ENCODE measurements at places on chromosomes 3 and 15. TPM values are rescaled to one million over a fixed set of nuclear protein-coding genes. Genes with fewer than 3 reads are reported as not detected.

- no peak for DNase-seq
These were observed 625.8 kb downstream of the OTOL1 start for GRCh38 chr3:162122405-162122804.

DNA sequence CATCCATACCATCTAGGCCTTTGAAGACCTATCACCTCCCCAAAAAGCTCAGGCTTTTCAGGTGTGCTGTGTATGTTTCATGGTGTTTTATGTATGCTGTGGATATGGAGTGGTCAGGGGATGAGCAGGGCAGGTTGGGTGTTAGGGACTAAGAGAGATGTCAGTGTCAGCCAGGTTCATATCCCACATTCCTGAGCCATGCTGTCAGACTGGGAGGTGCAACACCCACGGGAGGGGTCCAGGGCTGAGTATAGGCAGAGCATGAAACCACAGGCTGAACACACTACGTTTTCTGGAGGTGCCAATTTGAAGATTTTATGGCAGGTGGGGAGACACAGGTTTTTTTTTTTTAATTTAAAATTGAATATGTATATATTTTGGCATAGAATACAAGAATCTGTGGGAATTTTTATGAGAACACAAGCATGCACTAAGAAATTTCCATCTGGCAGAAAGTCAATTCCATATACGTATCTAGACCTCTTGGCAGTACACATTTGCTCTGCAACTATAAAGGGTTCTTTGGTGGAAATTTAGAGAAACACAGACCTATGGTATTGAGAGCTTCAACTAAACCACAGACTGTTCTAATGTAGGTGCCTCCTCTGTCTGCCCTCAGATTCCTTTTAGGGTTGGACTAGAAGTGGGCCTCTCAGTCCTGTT is 101.9 kb upstream of the RNU6-1 start:
- no peak for DNase-seq

Gene CCR2
- not detected for total RNA-seq

Gene DNAJC19
- total RNA-seq = 27.9 TPM

Gene EIF5A2
- 13.3 TPM for total RNA-seq

DNA sequence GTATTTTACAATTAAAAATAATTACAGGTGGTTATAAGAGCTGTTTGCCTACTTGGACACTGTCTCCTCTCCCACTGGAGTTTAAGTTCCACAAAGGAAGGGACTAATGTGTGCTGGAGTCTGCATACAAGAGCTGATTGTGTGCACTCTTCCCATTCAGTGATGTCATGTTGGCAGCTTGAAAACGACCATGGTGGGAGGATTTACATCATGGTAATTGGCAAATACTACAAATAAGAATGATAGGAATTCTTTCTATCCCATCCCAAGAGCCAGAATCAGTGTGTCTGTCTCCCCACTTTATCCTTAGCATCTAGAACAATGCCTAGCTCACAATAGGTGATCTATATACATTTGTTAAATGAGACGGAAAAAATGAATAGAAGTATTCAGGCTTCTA is 14.1 kb downstream of the ITGA11 start:
- peak; percentile 66 for DNase-seq

DNA sequence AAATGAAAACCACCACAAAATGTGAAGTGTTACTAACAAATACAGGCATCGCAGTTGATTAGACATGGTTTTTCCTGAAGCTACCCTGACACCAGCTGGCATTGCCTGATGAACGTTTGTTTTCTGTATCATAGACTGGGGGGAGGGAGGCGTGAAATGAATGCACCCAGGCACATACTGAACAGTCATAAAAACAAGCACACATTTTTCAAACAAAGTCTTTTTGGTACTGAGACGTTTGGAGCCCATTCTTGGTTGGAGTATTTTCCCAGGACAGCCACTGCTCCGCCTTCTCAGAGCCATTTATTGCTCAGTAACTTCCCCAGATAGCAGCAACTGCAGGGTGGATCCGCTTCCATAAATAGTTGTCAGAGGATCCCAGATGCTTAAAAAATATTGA is 52.4 kb downstream of the KLF13 start:
- peak; percentile 90 for DNase-seq

Gene GRK7
- total RNA-seq = not detected

DNA sequence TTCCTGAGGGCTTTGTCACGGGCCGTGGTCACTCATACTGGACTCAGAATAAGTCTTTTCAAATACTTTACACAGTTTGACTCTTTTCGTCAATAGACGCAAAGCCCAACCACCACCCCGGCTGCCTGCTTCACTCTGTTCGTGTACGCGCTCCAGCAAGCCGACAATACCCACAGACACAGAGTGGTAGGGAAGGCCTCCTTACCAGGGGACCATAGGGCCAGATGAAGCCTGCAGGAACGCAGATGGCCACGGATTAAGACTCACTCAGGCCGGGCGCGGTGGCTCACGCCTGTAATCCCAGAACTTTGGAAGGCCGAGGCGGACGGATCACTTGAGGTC is 29.7 kb downstream of the EFCAB12 start:
- DNase-seq = peak; percentile 91

GRCh38 chr15:62241135-62241770 is 76.2 kb upstream of the C2CD4B start:
- no peak for DNase-seq

DNA sequence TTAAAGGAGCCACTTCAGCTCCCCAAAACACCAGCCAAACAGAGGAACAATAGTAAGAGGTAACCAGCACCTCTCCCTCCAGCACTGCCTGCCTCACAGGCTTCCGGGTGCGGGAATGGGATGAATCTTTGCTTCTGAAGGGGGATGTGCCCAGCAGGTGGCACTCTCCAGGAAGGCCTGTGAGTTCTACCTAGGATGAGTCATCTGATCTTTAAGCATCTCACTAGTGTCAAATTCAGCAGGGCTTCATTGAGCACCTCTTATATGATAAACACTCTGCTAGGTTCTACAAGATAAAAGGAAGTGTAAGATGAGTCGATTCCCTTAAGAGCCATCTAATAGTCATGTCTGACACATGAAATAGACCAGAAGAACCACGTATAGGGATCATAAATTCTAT is 237.4 kb upstream of the UMPS start:
- DNase-seq = no peak

Gene GOLGA8B
- total RNA-seq = 57.2 TPM

DNA sequence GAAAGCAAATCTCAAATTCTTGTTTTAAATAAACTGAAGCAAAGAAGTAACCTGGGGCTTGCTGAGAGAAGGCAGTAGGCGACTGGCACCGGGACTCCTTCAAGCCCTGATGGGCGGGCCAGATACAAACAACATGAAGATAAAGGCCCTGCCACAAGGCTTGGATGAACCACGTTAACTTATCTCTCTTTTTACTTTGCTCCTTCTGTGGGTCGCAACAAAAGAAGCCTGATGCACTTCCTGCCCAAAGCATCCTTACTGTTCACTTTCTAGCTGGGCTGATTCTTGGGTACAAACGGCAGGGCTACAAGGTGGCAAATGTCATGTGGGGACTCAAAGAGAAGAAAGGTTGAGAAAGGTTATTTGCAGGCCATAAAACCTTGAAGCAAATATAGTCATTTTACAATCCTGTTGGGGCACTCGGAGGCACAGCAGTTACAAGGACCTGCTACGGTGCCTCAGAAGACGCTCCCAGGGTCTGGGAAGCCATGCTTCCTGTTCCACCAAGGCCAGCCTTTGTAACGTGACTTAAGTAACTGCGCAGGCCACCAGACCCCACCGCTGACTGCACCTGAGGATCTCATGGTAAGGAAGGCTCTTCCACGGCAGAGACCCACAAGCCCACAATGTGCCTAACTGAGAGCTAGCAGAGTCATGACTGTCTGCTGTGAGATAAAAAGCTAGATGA is 71.1 kb downstream of the CHSY1 start:
- DNase-seq = no peak

Gene PRSS50
- not detected for total RNA-seq

DNA sequence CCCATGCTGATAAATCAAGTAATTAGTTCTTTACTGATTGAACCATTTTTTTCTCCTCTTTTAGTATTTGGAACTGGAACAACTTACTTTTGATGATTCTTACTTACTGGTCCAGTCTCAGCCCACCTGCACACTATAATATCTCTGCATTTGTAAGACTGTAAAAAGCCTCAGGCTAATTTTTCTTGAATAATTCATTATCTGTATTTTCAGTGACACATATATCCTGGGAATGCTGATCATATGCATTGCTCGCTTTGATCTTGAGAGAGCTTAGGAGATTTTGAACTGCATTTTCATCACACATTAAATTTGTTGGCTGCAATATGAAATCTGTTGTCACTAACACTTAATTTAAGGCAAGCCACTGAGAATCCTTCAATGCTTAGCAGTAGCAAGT is 760.6 kb downstream of the EDEM1 start:
- DNase-seq = no peak

DNA sequence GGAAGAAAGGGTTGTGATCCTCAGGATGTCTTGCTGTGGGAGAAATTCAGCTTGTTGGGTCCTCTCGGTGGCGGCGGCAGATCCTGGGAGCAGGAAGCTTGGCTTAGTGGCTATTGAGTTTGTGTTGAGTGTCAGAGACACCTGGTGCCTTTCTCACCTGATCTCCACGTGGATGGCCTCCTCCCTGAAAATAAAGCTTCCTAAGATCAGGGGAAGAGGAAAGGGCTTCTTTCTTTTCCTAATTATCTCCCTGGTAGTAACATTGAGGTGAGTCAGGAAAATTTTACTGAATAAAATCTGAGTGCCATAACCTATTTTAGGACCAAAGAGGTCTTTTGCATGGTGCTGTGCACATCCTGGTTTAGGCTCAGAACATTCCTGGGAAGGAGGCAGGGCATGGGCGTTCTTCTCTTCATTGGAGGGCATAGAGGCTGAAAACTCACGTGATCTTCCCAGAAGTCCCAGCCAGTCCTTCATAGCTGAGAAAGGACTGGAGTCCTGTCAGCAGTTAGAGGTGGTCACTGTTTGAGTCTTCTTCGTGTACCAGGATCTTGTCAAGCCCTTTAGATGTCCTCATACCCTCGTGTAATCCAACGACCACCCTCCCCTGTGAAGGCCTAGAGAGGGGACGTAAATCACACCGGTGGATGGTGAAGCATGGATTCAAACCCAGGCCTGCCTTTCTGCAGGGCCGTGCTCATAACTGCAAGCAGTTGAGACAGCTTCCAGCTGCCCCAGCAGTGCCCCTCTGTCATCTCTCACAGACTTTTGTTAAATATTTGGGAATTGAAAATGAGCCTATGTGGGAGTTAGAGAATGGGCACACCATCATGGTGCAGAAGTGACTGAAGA is 1.1 kb downstream of the CMTM8 start:
- DNase-seq = no peak

- peak; percentile 38 for DNase-seq
These were observed 8.1 kb upstream of the TCAIM start for GRCh38 chr3:44330444-44330843.

DNA sequence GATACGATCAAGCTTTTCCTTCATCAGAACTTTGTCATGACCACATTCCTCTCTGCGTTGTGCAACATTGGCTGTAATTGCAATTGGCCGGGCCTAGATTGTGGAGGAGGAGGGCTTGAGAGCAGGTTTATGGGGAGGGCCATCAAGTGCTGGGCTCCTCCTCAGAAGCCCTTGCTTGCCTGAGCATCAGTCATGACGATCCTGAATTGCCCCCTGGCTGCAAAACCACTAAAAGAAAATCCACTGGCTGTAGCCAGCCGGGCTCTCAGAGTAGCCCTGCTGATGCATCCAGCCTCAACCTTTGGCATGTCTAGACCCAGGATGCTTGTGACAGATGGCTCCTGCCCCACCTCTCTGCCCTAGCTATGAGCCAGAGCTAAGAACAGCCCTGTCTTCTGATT is 13.4 kb upstream of the TRH start:
- peak; percentile 81 for DNase-seq

DNA sequence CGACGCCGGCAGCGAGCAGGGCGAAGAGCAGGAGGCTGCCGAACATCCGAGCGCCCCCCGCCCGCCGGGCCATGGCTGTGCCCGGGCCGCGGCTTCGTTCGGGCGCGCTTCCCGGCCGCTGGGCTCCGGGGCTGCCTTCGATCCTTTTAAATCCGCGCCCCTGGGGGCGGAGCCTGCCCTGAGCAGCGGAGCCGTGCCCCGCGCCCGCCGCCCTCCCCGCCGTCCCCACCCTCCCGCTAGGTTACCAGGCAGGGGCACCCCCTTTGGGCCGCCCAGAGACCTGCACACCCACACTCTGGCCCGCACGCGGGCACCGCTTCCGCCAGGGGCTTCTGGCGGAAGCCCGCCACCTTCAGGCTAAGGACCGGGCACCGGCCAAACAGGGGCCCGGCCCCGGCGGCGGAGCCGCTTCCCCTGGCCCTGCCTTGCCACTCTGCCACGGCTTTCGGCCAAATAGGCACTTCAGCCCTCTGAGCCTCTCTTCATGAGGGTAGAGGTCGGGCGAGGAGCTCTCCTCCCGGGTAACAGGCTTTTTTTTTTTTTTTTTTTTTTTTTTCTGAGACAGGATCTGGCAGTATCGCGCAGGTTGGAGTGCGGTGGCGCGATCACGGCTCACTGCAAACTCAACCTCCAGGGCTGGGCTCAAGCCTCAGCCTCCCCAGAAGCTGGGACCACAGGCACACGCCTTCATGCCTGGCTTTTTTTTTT is at the start of gene NMB:
NMB (minus strand) TSS at position 120 of the 708 bp plus-strand sequence; CDS start at position 73, 47 bp downstream.
- peak; percentile 97 for DNase-seq

DNA sequence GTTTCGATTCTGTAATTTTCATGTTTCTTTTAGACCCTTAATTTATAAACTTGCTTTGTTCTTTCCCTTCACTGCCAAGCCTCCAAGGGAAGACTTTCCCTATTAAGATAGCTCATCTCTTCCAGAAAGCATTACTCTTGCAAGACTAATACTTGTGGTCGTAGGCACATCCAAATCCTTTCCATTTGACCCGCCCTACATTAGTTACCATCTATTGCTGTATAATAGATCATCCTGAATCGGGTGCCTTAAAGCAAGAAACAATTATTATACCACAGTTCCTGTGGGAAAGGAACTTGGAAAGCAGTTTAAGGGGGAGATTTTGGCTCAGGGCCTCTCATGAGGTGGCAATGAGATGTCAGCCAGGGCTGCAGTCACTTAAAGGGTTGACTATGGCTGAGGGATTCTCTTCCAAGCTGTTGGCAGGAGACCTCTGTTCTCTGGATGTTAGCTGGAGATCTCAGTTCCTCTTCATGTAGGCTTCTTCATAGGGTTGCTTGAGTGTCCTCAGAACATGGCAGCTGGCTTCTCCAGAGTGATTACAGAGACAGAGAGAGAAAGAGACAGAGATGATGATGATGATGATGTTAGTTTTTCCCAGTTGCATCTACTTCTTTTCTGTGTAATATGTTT is 570.4 kb upstream of the TGFBR2 start:
- peak; percentile 29 for DNase-seq

GRCh38 chr3:133464573-133464972 is 64.7 kb downstream of the BFSP2 start:
- no peak for DNase-seq

- DNase-seq = peak; percentile 75
These were observed 21.0 kb downstream of the SLCO2A1 start for GRCh38 chr3:134008630-134009156.

Gene FBXW12
- total RNA-seq = not detected

DNA sequence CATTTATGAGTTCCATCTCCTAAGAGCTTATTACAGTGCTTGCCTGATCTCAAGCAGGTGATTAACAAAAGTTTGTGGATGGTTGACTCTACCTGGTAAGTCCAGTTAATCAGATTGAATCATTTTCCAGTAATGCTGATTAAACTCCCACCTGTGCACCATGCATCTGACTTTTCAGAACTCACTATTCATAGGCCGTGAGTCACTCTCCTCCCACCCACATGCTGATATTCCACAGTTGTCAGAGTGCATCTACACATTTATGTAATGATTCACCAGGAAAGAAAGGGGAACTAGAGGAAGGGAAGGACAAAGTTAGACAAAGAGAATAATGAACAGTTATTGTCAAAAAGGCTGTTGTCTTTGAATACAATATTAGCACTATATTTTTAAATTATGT is 106.2 kb upstream of the UBE3A start:
- DNase-seq = no peak
